ENCODE measurements at places on chromosomes 3 and 15.

DNA sequence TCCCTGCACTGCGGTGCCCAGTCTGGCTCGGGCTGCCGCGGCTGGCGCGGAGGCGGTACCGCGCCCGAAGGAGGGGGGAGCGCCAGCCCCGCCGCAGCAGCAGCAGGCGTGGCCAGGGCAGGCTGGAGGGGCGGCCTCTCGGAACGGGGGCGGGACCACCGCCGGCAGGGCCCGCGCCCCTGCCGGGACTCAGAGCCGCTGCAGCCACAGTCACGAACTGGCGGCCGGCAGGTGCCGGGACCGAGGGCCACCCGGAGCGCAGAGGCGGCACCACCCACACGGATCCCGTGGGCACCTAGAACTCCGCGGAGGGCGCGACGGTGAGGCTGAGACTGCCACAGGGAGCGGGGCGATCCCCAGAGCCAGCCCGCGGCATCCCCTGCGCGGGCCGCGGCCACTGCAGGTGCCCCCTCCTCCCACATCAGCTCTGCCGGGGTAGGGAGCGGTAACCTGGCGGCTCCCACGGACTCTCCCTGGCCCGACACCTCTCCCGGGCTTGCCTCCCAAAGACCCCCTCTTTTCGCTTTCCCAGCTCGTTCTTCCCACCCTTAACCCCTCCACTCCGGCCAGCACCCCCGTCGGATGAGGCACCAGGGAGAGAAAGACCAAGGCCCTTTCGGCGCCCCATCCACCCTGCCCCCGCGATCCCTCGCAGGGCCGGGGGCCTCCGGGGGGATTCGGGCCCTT is at the start of gene VWA5B2:
Gene VWA5B2 (plus strand): TSS at position 192 of the 687 bp plus-strand sequence. CDS start 944 bp downstream, outside the sequence.
- DNase-seq: peak; percentile 56

DNA sequence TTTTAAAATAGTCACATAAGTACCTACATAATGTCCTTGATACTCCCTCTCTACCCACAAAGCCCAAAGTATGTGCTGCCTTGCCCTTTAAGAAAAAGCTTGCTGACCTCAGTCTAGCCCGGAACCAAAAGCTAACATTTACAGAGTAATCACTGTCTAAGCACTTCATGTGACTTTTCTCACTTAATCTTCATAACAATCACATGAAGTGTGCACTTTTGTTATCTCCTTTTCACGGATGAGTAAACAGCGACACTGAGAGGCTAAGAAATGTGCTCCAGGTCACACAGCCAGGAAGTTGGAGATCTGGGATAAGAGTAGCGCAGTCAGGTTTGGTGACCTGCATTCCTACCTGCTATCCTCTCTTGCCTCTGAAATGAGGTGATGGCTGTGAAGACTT is 194.0 kb downstream of the ITPR1 start:
- DNase-seq: no peak

- no peak for DNase-seq
Measured at GRCh38 chr15:49415638-49416037, 7.4 kb upstream of the FGF7 start.

GRCh38 chr3:177449360-177450006 is 252.2 kb upstream of the TBL1XR1 start:
- no peak for DNase-seq

- DNase-seq: no peak
Measured at GRCh38 chr3:163481738-163482137, 1596.6 kb downstream of the SI start.

DNA sequence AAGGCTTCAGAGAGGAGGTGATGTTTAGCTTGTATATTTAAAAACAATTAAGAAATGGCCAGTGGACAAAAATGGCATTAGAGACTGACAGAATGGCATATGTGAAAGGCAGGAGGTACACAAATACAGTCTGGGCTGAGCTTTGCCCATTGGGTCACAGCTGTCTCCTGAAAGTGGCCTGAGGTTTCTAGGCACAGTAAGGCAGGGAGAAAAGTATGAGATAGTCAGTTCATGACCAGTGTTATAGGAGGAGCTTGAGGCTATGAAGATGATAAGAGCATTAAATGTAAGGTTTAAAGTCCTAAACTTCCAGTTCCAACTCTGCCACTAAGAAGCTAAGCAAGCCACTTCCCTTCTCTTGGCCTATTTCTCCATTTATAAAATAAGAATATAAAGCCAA is 111.2 kb upstream of the SETMAR start:
- DNase-seq: no peak

DNA sequence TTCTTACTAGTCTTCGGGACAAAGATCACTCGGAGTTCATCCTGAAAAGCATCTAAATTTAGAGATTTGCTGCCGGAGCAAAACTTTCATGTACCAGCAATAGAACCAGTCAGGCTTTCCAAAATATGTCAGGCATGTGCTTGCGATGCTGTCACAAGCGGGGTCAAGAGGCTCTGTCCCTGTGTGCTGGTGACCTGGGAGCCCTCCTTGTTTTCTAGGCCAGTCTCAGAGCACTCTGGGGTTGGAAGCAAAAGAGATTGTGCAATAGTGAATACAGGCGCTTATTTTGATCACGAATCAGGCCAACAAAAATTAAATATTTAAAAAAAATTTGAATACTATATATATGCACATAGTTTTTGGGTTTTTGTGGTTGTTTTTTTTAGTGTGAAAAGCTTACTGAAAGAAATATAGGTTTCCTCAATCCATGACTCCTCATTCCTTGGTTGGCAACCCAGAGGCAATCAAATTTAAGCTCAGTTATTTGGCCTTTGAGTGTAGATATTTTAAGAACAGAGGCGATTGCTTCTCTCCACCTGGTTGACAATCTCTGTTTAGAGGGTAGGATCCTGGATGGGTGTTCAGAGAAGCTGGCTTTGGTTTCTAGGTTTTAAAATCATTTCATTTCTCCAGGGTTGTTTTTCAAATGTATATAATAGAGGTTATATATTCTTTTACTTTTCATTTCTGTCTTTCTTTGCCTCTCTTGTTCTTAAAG is 8.4 kb upstream of the KLHL24 start:
- no peak for DNase-seq

DNA sequence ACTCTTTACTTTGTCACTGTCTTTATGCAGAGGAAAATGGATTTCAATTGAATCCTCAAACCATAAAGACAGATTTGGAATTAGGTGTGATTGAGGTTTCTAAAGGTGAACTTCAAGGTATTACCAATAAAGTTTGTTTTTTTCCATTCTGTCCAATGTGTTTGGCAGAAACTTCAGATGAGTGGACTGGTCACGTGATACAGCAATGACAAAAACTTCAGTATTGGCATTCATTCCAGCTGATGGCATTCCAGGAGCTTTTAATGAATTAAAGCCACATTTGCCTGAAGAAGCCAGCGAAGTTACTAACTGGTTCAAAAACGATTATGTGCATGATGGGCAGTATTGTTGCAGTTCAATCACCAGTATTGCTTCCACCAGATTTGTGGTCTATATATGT is 4.5 kb upstream of the MASP1 start:
- no peak for DNase-seq

- DNase-seq: no peak
Measured at GRCh38 chr15:99732751-99733267, 428 bp downstream of the LYSMD4 start.

GRCh38 chr15:66253418-66254088 is at the start of gene MEGF11:
MEGF11 (minus strand) TSS chr15:66253750; CDS start chr15:66128403, 125,347 bp downstream.
- no peak for DNase-seq

GRCh38 chr3:167209011-167209410 is 171.1 kb downstream of the ZBBX start:
- DNase-seq: no peak

DNA sequence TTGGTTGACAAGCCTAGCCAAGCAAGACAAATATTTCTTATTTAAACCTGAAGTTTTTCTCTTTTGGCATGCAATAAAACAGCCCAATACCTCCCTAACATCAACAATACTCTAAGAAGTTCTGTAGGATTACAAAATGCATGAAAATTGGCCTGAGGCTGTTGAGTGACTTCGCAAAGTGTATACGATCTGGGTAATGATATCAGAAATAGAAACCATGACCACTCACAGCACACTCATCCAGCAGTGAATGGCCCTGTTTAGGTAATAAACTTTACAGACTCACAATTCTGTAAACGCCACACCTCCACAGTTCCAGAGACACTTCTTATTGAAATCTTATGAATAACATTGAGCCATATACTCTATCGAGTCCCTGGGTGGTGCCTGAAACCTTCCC is 83.0 kb upstream of the NAALADL2 start:
- no peak for DNase-seq

- DNase-seq: peak; percentile 11
Measured at GRCh38 chr3:32143849-32144757, 37.7 kb downstream of the GPD1L start.

- DNase-seq: no peak
Measured at GRCh38 chr15:93223803-93224202, 134.8 kb upstream of the RGMA start.

GRCh38 chr3:38843898-38844297 is 27.9 kb upstream of the SCN10A start:
- DNase-seq: no peak

- no peak for DNase-seq
Measured at GRCh38 chr15:96123630-96124187, 206.8 kb upstream of the NR2F2 start.

GRCh38 chr15:76991048-76991447 is 3.9 kb upstream of the PSTPIP1 start:
- DNase-seq: no peak

- no peak for DNase-seq
Measured at GRCh38 chr15:86300390-86301125, 220.9 kb downstream of the AGBL1 start.

DNA sequence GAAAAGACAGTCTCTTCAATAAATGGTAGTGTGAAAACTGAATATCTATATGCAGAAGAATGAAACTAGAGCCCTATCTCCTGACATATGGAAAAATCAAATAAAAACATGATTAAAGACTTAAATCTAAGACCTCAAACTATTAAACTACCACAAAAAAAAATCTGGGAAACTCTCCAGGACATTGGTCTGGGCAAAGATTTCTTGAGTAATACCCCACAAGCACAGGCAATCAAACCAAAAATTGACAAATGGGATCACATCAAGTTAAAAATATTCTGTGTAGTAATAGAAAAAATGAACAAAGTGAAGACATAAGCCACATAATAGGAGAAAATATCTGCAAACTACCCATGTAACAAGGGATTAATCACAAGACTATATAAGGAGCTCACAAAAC is 286.4 kb downstream of the TBC1D5 start:
- DNase-seq: no peak

DNA sequence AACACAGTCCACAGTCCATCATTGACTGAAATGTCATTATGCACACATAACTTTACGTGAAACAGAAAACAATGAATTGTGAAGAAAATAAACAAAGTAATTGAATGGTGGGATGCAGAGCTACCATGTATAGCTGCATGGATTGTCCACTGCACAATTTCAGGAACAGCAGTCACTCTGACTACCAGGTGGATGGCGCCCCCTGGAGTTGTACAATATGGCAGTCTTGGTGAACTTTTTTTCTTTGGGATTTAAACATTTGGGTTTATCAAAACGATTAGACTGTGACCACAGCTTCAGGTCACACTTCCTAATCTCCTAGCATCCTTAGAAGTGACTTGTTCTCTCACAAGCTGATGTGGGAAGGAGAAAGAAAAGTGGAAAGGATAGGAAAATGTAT is 48.9 kb upstream of the TCF12 start:
- no peak for DNase-seq

DNA sequence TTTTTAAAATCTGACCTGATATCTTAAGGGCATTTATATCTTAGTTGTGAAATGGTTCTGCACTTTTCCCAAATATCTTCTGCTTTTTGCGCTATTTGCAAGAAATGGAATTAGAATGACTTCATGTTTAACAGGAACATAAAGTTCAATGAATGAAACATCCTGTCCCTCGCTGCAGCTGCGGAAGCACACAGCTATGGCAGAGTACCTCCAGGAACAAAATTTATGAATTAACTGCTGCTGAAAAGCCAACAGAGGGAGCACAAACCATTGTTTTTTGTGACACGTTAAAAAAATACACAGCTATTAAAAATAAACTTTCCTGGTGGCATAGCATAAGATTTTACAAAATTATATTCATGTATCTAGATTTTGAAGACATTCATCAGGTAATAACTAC is 404.4 kb upstream of the MDFIC2 start:
- no peak for DNase-seq
